ENCODE measurements at places on chromosomes 1 and 21.

DNA sequence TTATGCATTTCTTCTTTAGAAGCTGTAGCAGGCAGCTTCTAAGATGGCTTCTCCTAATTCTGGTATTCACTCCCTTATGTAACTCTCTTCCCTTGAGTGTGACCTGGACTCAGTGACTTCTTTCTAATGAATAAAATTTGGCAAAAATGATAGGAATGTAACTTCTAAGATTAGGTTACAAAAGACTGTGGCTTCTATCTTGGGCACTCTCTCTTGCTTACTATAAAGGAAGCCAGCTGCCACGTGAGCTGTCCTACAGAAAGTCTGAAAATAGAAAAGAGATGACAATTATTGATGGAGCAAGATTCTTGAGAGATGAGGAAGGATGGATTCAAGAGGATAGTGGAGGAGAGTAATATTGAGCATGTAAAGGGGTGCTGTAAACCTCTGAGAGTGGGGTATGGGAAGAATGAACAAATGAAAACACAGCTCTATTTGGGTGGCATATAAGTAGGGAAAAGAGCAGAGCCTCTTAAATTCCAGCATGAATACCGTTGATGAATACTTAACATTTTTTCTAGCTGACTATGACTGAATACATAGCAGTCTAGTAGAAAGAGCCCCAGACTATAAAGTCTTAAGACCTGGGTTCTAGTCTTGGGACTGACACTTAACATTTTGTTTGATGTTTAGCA is 5.5 kb downstream of the TSEN15 start:
- no peak for DNase-seq

DNA sequence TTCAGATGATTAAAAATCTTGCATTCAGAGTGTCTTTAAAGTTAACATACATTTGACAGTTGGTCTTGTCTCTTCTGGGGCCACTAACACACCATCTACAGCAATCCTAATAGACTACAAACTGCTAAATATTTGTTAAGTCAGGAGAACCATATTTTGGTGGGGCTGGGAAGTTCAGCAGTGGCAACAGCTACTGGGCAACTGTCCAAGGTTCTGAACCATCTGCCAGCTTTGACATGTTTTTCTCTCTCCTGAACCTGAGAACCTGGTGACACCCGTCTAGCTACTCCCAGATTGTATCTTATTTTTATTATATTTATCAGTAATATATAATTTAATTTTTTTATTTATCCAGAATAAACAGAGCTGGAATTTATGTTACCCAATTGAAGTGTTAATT is 199.0 kb upstream of the DPYD start:
- DNase-seq = peak; percentile 41

- DNase-seq = no peak
Measured at GRCh38 chr1:69172003-69173000, 395.4 kb upstream of the LRRC7 start.

- peak; percentile 19 for DNase-seq
Measured at GRCh38 chr1:154871374-154871773, 1.3 kb upstream of the KCNN3 start.

DNA sequence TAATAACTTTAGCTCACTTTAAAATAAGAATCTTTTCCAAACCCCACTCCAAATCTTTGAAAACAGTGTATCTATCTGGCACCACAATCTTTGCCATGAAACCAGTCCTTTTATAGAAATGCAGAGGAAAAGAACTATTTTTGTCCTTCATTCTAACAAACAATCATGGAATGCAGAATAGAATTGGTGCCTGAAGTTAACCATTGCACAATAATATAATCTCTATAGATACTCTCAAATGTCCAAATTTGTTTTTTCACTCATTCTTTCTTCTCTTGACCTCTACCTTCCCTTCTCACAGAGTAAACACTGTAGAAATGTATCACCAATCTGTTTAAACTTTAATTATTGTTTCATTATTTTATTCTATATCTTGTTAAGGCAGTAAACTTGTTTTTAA is 34.8 kb downstream of the TTLL7 start:
- no peak for DNase-seq

GRCh38 chr1:54888080-54888733 is 1.2 kb upstream of the DHCR24 start:
- no peak for DNase-seq

GRCh38 chr21:33860332-33860879 is 55.2 kb downstream of the ATP5PO start:
- no peak for DNase-seq

DNA sequence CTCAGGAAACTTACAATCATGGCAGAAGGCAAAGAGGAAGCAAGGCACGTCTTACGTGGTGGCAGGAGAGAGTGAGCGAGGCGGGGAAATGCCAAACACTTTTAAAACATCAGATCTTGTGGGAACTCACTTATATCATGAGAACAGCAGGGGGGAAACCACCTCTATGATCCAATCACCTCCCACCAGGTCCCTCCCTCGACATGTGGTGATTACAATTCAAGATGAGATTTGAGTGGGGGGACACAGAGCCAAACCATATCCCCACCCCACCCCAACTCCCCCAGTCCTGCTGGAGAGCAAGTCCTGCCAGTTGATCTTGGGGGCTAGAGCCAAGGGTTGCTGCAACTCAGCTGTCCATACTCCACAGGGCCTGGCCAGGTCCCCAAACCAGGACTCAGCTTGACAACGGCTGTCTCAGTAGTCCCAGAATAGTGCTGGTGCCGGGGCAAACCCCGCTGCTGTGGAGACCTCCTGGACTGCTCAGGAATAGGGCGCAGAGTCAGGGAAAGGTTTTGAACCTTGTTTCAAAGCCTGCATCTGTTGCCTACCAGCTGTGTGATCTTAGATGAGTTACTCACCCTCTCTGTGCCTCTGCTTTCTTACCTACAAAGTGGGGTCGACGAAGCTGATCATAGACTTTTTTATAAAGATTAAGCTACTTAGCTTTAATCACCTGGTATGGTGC is 79.5 kb downstream of the STUM start:
- no peak for DNase-seq

DNA sequence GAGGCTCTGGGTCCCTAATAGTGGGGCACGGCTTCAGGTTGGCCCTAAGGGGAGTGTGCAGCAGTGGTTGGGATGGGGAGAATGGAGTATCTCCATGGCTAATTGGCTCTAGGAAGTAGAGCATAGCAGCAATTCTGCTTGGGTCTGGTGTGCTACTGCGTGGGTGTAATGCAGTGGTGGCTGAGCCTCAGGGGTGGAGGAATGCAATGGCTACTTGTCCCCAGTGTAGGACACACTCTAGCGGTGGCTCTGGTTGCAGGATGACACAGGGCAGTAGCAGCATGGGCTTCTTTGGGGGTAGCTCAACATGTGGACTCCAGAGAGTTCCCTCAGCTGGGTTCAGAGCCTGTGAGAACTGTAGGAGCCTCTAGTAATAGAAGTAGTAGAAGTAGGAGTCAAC is 91.2 kb upstream of the FAM78B start:
- no peak for DNase-seq

DNA sequence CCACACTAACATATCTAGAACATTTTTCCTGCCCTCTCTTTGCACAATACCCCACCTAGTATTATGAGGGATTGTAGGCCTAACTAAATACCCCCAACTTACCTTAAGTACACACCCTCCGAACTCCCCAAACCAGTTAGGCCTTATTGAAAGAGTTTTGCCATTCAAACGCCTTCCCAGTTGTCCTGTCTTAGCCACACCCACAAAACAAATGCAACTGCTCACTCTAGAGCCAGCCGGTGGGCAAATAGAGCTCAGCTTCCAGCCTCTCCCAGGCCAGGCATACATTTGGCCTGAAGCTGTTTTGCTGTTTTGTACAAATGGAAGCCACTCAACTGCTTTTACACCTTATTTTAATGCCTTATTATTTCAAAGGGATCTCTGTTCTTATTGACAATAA is 224.2 kb upstream of the RUNX1 start:
- no peak for DNase-seq

GRCh38 chr1:70169018-70169839 is 36.1 kb downstream of the LRRC40 start:
- no peak for DNase-seq

GRCh38 chr1:208135354-208135753 is 108.8 kb downstream of the PLXNA2 start:
- DNase-seq = no peak

DNA sequence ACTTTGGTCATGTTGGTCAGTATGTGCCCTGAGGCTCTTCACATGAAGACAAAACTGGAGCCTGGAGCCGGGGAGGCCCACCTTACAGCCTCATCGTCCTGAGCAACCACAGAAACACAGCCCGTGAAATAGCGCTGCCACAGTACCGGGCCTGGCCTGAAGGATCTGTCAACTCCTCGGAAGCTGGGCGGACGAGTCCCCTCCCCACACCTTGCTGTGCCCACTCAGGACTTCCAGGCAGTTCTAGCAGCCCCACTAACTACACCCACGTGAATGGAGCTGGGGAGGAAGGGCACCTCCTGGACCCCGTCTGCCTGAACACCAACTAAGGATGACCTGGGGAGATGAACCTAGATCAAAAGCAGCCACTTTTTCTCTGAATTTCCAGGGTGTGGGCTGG is 24.7 kb downstream of the SDE2 start:
- no peak for DNase-seq

DNA sequence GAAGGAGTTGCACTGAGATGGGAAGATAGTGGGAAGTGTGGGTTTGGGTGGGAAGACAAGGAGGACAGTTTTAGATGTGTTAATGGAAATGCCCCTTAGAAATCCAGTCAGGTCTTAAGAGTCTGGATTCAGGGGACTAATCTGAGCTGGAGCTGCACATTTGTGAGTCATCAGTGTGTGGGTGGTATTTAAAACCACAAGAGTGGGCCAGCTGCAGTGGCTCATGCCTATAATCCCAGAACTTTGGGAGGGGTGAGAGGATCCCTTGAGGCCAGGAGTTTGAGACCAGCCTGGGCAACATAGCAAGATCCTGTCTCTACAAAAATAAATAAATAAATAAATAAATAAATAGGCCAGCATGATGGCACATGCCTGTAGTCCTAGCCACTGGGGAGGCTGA is 40.9 kb upstream of the SLC6A9 start:
- DNase-seq = no peak

- DNase-seq = no peak
Measured at GRCh38 chr21:24205319-24205718, 1402.0 kb downstream of the MRPL39 start.

DNA sequence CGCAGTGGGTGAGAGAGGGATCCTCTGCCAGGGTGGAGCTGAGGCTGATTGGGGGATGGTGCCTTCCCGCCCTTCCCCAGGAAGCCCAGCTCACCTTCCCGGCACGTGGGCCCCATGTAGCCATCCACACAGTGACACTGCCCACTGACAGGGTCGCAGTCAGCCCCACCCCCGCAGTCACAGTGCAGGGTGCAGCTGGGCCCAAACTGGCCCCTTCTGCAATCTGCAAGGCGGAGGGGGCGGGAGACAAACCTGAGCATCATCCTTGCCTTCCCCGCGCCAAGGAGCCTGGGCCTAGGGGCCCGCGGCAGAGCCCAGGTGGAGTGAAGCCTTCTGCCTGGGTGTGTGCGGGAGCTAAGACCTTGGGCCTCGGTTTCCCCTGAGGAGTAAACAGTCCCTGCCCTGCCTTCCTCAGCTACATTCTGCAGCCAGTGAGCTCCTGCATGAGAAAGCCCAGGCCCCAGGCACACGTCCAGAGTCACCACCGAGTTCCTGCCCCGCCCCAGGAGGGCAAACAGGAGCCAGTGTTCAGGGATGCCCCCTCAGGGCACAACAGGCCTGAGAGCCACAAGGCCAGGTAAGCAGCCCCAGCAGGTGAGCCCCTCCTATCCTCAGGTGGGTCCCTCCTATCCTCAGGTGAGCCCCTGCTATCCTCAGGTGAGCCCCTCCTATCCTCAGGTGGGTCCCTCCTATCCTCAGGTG is 38.2 kb downstream of the ARHGEF16 start:
- no peak for DNase-seq

DNA sequence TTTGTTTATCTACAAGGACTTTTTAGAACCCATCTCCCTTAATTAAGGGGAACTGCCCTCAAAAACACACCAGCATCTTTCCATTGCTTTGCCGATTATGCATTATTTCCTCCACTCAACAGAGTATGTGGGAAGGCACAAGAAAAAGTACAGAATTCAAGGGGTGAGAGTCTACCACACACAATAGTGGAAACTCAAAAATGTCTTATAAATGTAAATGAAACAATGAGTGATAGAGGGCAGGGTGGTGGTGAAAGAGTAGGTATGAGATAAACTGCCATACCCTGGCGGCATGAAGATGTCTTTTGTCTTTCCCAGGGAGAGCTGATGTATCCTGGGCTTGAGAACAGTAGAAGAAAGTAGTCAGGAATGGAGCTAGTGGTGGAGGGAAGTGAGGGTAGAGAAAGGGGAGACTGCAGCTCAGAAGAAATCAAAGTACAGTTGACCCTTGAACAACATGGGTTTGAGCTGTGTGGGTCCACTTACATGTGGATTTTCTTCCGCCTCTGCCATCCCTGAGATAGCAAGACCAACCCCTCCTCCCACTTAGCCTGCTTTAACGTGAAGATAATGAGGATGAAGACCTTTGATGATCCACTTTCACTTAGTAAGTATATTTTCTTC is 24.4 kb downstream of the CD58 start:
- no peak for DNase-seq

DNA sequence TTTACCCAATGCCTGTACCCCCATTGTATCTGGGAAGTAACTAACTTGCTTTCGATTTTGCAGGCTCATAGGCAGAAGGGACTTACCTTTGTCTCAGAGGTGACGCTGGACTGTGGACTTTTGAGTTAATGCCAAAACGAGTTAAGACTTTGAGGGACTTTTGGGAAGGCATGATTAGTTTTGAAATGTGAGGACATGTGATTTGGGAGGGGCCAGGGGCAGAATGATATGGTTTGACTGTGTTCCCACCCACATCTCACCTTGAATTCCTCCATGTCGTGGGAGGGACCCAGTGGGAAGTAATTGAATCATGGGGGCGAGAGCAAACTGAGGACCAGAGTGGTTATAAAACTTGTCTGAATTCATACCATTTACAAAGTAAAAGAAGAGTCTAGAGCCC is 77.1 kb upstream of the HOOK1 start:
- DNase-seq = no peak

DNA sequence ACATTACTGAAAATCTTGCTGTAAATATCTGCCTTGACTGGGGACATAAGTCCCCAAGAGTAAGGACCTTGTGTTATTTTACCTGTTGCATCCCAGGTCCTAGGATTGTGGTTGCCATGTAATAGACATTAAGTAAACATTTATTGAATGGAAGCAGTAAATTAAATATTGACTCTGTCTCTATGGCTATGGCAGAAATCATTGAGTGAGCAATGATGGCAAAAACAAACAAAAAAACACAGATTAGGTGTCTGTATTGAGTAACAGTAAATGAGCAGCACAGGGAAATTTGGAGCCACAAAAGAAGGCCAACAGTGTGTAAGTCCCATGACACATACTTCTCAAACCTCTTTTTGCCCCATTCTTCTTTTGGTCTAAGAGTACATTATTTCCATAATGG is 240.4 kb downstream of the NFIA start:
- DNase-seq = no peak
